ENCODE measurements at places on chromosomes 5 and 9.
A peak's percentile ranks its signal among the peaks of the same experiment; 100 is the strongest.

DNA sequence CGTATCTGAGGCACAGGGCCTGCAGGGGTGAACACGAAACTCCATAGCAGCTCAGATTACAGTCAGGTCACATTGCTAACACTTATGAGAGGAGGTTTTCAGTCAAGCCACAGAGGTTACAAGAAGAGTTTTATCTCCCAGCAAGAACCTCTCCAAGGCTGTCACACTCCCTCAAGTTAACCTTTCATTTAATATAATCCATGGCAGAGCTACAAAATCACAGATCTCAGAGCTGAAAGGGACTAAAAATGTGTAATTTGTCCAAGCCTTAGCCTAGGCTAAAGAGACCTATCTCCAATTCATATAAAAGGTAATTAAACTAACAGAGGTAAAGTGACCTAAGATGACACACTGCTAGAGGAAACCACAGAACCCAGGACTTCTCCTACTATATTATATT is 57.2 kb downstream of the MLANA start:
- DNase-seq = no peak

GRCh38 chr5:1731091-1731639 is 68.5 kb downstream of the MRPL36 start:
- no peak for DNase-seq

GRCh38 chr5:135323227-135323626 is 75.8 kb downstream of the MACROH2A1 start:
- DNase-seq = no peak

- no peak for DNase-seq
Measured at GRCh38 chr5:122111460-122111859, 17.9 kb upstream of the ZNF474 start.

DNA sequence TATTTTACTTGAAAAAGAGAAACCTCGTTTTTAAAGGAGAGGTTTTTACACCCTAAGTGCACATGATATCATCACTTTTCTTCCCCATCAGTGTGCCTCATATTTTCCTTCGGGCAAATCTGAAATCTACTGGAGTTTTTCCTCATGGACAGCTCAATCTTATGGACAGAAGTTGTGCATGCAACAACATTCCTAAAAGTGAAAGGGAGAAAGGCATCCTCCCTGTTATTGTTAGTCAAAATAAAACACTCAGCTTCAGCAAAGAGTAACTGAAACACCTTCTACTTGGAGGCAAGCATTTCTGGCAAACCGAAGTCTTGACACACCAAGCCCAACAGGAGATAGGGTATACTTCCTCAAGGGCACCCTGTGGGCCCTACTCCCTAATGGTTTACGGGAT is 217.9 kb downstream of the BNC2 start:
- DNase-seq = no peak

- no peak for DNase-seq
Measured at GRCh38 chr5:8060235-8060952, 191.4 kb downstream of the MTRR start.

- no peak for DNase-seq
Measured at GRCh38 chr5:43649256-43649655, 46.3 kb downstream of the NNT start.

DNA sequence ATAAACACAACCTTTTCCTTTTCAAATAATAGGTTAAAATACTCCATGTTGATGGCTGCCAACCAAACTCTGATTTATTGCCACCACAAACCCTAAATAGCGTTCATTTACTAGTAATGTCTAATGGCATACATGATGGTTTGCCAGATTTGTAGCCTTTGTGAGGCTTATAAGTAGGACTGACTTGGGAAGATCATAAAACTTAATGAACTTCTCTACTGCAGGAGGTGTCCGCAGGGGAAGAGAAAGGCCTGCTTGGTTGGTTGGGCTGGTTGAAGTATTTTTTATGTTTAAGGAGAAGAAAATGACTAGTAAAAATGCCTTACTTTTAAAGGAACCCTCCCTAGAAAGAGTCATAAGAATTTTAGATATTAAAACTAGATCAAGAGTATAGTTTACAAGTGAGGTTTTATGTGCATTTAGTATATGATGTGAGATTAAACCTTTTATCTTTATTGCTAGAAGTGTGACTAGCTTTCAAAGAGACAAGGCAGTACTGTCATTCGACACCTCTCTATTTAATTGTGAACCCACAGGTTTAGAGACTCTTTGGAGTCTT is 5.0 kb downstream of the PBX3 start:
- no peak for DNase-seq

- DNase-seq = no peak
Measured at GRCh38 chr5:11452852-11453251, 451.4 kb downstream of the CTNND2 start.

GRCh38 chr5:51882647-51883046 is 499.4 kb downstream of the ISL1 start:
- no peak for DNase-seq

GRCh38 chr9:96031366-96031824 is 155.9 kb downstream of the ERCC6L2 start:
- DNase-seq = no peak

DNA sequence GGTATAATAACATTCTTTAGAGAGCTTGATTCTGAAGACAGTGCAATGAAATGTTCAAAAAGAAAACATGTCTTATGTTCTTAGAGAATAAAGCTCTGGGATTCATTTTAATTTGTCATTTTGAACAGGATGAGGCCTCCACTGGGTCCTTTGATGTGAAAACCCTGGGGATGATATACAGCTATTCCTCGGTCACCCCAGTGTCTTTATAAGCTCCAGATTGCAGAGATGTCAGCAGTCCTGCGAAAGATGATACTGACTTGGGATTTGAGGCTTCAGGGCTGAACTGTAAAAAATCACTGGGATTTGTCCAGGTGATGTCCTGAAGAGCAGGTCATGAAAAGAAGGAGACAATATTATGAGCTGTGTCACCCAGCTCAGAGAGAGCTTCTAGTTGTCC is 529.7 kb upstream of the ZNF608 start:
- no peak for DNase-seq

- no peak for DNase-seq
Measured at GRCh38 chr9:116288658-116289057, 135.1 kb downstream of the PAPPA start.

GRCh38 chr5:144328980-144329379 is 158.3 kb downstream of the KCTD16 start:
- DNase-seq = no peak

DNA sequence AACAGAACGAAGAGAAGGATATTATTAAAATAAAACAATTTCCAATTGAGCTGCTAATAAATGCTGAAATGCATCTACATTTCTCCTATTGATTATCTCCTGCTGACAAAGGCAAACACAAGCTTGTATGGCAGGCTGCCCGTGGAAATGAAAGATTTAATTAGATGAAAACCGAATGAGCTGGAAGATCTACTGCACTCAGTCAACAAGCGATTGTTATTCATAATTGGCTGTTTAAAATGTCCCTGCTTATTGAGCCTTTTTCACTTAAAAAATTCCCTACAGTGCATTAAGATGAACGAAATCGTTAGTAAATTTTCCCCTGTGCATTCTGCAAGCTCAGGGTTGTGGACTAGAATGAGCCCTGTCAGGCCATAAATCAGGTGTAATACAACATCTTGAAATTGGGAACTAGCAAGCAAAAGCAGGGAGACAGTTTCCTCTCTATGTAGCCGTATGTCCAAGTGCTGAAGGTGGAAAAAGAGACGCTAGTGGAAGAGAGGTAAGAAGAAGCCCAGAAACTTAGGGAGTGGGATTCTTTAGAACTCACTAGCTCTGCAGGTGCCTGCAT is 28.5 kb upstream of the KIF4B start:
- no peak for DNase-seq

DNA sequence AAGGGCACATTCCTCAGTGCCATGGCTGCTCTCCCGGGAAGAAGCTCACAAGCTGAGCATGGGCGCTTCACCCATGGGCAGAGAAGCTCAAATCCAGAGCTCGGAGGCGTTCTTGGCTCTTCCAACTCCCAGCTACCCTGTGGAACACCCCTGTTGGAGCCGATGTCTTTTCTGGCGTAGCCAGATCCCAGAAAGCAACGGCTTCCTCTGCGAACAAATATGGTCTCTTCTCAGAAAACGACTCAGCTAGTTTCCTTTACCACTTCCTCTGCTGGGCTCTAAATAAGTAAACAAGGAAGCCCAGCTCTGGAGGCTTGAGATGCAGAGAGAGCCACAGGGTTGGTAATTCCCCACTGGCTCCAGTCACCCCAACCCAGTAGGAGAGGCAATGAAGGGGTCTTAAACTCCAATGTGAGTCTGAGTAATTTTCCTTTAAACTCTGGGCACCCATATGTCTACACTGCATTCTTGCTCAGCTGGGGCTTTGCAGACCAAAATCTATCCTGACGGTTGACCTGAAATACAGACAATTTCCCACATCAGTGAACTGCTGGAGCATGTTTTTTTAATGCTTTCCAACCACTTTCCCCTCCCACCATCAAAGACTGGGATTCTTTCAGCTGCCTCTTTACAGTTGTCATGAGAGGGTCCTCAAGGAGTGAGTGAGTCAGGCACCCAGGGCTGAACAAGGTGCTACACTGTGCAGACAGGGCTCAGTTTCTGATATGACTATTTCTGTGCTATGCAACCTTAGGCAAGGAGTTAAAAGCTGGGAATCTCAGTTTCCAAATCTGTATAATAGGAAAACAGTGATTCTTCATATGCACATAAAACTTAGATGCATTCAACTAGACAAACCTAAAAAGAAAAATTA is at the start of gene LCP2:
LCP2 (minus strand) TSS at position 189 of the 874 bp plus-strand sequence; CDS start at position 23, 166 bp downstream.
- DNase-seq = peak; percentile 54

DNA sequence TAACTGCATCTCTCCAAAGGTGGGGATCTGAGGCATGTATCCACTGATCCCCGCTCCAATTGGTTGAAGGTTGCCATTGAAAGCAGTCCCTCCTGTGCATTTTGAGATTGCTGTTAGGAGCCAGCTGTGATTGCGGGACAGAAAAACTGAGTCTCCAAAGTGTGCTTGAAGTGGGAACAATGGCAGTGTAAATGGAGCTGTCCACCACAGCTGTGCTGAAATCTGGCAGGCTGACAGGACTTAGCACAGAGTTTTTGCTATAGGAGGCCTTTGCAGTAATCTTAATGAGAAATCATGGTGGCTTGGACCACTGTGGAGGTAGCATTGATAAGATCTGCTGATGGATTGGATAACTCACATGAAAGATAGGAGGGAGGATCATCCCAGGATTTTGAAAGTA is 3.3 kb downstream of the RNF20 start:
- no peak for DNase-seq

DNA sequence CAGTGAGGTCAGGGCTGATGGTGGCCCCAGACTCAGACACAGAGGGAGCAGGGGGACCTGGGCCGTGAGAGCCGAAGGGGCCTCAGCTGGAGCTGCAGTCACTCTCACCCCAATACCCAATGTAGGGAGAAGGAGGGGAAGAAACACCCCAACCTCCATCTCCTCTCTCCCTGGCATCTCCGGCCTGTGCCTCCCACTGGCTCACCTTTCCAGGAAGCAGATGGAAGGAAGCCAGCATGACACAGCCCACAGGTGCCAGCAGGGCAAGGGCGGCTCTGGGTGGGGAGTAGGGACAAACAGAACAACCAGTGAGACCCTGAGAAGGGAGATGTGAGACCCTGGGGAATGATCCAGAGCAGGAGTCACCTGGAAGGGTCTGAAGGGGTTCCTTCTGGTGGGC is 3.0 kb upstream of the CRB2 start:
- no peak for DNase-seq

DNA sequence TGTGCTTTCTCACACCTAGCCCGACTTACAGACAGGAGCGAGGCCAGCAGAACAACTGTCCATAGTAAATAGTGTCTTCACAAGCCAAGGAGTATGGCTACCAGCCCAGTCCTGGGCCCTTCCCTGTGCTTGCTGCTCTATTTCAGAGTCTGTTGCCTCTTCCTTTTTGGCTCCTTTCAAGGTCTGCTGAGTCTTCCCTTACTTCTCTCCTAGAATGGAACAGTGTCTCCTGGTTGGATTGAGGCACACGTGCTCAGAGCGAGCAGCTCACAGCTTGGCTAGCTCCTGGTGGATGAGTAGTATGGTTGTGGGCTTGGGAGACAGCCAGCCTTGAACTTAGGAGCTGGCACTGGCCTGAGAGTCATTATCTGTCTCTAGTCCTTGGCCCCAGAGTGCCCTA is 72.8 kb downstream of the TLE4 start:
- no peak for DNase-seq

DNA sequence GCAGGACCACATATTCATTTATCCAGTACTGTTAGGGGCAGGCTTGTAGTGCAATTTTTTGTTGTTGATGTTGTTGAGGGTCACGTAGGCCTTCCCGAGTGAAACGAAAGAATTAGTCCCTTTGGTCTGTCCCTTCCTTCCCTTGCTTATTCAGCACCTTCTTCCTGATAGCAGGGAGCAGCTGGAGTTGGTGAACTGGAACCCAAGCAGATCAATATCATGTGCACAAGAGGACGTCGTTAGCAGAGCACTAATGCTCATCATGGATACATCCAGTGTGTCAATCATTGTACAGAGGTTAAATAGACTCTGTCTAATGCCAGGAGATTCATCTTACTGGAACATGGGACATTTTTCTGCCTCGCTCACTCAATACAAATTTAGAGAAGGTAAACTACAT is 33.0 kb upstream of the MAP1B start:
- DNase-seq = no peak

GRCh38 chr9:38075272-38075671 is 6.2 kb upstream of the SHB start:
- no peak for DNase-seq

DNA sequence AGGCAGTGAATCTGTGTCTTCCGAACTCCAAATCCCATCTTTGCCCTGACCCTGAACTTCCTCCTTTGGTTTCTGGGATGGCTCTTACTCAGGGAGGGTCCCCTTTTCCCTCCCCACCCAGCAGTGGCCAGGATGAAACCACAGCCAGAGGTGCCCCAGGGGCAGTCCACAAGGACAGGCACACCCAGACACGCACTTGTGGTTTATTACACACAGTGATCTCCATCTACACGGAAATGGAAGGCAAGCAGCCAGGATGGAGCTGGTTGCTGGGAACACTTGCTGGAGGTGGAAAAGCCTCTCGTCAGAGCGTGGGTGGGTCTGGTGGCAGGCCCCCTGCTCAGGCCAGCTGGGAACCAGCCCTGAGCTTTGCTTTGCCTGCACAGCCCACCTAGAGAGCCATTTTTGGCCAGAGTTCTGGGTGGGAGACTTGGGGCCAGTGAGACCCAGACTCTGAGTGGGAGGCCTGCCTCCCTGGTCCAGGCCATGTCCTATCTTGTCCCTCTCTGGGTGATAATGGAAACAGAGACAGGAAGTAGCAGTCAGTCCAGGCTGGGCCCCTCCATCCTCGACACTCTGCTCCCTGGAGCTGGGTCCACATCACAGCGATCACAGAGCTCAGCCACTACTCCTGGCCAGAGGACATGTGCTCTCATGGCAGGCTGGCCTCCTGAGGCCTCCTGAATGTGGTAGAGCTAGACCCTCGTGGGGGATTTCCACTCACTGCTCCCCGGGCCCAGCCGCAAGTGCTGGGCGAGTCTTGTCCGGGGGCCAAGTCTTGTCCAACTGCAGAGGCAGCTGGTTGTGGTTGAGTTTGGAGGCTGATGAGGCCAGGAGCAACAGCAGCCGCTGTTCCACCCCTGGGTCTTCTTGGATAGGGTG is 5.1 kb upstream of the PHYKPL start:
- no peak for DNase-seq

GRCh38 chr5:139925650-139926640 is 117.2 kb downstream of the NRG2 start:
- DNase-seq = no peak

Data from globus pallidus (tissue), 1 donor.